Cortex of kidney (tissue), 1 donor: ENCODE measurements at places on chromosomes 2 and 18.

- no peak for DNase-seq
Observed at GRCh38 chr2:236824836-236825235, 255.2 kb downstream of the ACKR3 start.

DNA sequence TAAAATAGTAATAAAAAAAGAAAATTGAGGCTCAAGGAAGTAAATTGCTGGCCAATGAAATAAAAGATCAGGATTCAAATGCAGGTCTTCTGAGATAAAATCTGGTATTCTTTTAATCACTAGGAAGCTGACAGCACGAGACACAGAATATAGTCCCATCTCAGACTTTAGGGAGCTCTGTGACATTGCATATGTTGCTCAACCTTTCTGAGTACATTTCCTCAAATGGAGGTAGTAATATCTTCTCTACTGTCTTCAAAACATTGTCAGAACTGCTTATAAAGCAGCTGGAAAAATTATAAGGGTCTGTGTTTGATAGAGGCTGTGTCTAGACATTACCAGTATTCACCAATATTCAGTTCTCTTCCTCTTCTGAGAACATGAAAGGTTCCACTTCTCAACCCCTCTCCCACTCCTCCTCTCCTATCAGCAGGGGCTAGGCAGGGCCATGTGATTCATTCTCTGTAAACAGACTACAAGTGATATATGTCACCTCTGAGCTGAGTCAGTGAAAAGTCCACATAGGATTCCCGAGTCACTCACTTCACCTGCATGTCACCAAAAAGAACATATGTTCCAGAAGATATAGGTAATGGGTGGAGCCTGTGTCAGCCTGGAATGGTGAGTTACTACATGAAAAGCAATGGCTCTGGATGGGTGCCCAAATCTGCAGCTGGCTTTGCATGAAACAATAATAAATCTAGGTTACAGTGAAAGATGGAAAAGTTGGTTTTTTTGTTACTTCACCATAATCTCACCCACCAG, 7.1 kb downstream of the KCNE4 start:
- DNase-seq: no peak

- no peak for DNase-seq
Observed at GRCh38 chr18:7482342-7482741, 84.8 kb upstream of the PTPRM start.

- no peak for DNase-seq
Observed at GRCh38 chr2:240760576-240761246, 59.3 kb downstream of the KIF1A start.

DNA sequence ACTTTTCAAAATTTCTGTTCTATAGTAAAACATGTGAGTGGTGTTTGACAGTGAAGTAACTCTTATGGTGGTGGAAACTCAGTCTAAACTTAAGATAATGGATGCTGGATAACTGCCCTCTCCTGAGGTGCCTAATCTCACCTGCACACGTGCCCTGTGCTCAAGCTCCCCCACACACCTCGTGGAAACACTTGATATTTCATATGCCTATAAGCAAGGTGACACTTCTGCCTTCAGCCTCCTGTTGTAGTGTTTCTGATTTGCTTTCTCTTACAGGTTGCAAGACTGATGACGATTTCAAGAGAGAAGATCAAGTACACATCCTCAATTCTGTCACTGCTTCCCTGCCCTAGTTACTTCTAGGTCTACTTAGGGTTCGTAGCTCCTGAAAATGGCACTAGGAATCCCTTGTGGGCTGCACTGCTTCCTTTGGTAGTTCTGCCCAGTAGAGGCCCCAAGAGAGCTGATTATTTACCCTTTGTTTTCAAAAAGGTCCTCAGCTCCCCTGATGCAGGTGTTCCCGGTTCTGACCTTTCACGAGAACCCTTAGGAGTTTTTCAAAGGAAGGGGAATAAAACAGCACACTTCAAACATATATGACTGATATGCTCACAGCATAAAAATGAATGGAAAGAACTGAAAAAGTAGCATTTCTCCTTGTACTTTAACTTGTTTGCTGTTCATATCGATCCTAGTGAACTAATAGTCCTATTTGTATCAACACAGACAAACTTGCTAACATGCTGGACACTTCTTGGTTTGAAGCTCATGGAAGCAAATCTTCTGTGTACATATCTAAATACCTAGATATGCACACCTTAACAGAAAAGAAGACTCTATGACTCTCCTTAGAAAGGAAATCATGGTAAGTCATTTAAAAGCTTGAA, 6.7 kb downstream of the CAVIN2 start:
- DNase-seq: no peak
